Stimulated activated CD8-positive, alpha-beta memory T cell treated with anti-CD3 and anti-CD28 coated beads, Interleukin-12 subunit alpha, Interleukin-12 subunit beta, amount 100 ng/mL, for 4 hours (primary cell): ENCODE measurements at places on chromosomes 2 and 18.

DNA sequence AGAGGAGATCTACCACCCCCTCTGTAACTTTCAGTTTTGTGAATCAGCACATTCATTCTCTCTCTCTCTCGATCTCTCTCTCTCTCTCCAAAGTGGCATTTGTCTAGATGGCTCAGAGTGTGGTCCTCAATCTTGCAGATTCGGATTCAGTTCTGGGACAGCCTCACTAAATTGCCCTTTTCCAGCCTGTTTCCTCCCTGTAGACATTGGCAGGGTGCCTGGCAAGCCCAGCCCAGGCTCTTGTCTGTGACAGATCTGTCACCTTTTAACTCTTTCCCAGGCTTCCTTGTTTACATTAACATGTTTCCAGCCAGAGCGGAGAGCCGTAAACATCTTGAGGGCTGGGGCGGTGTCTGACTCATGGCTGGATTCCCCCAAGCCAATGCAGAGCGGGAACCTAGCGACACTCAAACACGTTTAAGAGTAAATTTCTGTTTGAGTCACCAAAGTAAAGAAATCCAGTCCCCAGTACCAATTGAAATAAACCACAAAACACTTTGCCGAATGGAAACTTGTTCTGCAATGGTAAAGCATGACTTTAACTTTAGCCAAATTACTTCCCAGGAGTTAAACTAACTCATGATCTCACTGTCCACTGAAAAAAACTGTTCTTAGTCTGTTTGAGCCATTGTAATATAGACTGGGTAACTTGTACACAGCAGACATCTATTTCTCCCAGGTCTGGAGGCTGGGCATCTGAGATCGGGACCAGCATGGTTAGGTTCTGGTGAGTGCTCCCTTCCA, 6.6 kb upstream of the CYP27C1 start:
- no peak for DNase-seq

- no peak for DNase-seq
Observed at GRCh38 chr2:20697322-20697934, 30.5 kb downstream of the GDF7 start.

DNA sequence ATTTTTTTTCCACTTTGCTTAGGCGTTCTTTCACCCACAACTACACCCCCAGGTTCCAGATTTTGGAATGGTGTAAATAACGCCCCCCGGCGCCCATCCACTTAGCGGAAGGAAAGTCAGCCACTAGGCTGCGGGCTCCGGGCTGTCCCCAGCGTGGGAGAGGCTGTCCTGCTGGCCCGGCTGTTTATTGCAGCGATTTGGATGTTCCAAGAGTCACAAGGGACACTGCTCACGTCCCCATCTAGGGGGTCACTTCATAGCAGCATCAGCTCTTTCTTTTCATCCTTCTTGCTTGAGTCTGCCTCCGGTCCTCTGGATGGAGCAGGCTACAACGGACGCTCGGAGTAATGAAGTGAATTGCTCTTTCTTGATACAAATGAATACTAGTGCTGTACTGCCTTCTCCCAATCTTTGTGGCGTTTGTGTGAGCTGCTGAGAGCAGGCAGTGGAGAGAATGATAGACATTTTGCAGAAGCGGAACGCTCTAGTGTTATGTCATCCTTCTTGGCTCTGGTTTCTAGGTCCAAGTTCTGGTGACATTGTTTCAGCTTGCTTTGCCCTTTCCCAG, 50.7 kb upstream of the PAIP2B start:
- peak; percentile 2 for DNase-seq

GRCh38 chr2:32688541-32688940, 60.7 kb downstream of the TTC27 start:
- no peak for DNase-seq
